CD4-positive, alpha-beta T cell treated with Interleukin-2 at 100 ng/mL for 4 hours (primary cell): ENCODE measurements at places on chromosomes 6 and 20.

- DNase-seq: no peak
Observed at GRCh38 chr20:25421102-25421501, 13.6 kb downstream of the GINS1 start.

GRCh38 chr20:10602221-10602871, 71.5 kb downstream of the JAG1 start:
- no peak for DNase-seq

GRCh38 chr20:1345030-1345755, 16.3 kb upstream of the SDCBP2 start:
- no peak for DNase-seq

GRCh38 chr6:129786548-129786947, 74.6 kb downstream of the TMEM244 start:
- DNase-seq: no peak

- no peak for DNase-seq
Observed at GRCh38 chr6:14401246-14401645, 283.7 kb downstream of the CD83 start.

DNA sequence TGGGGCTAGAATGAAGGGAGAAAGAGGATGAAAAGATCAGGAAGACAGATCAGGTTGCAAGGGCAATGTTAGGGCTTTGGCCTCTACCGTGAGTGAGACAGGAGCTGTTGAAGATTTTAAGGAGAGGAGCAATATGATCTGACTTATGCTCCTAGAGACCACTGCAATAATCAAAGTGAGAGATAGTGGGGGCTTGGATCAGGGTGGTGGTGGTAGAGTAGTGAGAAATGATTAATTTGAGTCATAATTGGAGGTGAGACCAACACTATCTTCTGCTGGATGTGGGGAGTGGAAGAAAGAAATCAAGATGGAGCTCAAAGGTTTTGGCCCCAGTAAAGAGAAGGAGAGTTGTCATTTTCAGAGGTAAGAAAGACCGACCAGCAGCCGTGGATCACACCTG, 140.7 kb upstream of the TMEM170B start:
- DNase-seq: no peak

- DNase-seq: no peak
Observed at GRCh38 chr6:157861184-157861583, 38.1 kb downstream of the SNX9 start.

- no peak for DNase-seq
Observed at GRCh38 chr20:46023999-46024398, 5.0 kb upstream of the SLC12A5 start.

- no peak for DNase-seq
Observed at GRCh38 chr20:1912053-1912452, 16.8 kb downstream of the SIRPA start.

DNA sequence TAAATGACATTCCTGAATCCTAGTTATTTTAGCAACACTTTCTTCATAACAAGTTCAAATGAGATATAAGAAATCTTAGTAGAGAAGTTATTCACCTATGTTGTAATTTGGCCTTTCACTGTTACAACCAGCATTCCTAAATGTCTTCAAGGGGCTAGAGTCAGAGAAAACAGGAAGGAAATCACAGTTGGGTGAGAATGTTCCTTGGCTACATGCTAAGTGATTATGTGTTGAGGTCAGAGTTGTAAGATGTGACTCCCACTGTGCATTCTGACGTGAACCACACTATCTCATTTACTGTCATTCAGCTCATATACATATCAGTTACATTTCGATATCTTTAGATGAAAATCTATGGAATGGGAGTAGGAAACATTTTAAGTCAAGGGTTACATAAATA, 51.0 kb upstream of the MLIP start:
- DNase-seq: no peak

GRCh38 chr20:49612127-49612738, 44.3 kb upstream of the PTGIS start:
- DNase-seq: no peak

DNA sequence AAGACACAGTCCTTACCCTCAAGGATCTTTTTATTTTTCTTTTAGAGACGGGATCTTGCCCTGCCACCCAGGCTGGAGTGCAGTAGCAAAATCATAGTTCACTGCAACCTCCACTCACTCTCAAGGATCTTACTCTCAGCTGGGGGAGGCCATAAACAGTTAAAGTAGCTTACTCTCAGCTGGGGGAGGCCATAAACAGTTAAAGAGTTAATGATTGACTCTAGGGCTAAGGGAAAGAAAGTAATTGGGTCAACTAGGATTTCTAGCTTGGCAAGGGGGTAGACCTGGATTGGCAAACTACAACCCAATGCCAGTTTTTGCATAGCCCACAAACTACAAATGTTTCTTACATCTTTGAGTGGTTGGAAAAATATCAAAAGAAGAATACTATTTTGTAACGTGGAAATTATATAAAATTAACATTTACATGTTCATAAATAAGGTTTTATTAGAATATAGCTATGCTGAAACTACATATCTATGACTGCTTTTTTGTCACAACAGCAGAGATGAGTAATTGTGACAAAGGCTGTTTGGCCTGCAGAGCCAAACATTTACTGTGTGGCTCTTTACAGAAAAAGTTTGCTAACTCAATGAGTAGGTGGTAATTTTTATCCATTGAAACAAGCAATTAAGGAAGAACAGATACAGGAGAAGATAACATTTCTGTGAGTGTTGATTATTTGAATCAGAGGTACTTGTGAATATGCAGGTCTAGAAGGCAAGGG, 46.4 kb downstream of the PTPRA start:
- DNase-seq: no peak

DNA sequence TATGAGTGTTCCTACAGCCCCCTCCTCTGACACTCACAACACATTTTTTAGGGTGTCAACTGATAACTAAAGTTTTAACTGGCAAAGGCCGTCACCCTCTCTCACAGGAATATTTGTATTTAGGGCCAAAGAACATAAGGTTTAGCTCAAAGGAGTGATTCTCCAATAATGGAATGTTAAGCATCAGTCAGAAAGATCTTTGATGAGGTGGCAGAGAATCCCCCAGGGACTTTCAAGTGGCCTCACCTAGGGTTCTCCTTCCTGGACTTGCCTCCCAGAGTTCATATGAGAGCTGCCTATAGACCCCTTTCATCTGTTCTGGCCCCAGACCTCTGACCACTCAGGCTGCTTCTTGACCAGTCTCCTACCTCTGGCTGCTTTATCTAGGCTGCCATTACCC, 7.4 kb upstream of the SCUBE3 start:
- no peak for DNase-seq

- no peak for DNase-seq
Observed at GRCh38 chr6:110520209-110520965, 44.0 kb upstream of the SLC22A16 start.

DNA sequence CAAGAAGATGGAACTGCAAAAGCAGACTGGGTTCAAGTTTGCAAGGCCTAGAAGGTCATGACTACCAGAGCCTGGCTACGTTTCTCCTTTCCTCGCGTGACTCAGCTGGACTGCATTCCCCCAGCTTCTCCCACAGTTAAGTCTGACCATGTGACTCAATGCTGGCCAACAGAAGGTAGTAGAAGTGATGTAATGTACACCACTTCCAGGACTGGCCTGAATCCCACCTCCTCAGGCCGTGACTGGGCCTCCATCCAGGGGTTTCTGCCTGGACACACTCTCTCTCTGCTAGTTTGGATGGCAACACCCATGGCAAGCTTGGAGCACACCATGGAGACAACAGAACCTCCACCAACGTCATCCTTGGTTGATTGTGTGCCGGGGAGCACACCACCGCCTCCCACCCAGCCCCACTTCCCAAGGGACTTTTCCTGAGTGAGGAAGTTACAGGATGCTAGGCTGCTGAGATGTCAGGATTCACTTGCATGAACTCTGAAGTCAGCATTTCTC, 112.0 kb upstream of the CDYL start:
- no peak for DNase-seq

DNA sequence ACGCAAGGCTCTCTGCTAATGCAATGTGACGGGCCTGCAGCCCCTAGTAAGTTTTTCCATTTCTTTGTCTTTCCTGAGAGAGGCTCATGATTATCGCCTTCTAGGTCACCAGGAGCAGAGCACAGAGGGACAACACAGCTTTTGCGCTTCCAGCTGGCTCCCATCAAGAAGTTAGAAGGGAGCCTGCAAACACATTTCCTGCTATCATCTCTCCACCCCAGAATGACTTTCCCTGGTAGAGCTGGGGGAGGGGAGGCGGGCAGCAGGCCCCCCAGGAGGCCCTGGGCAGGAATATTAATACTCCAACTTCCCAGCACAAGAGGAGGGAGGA, 35.7 kb upstream of the CCDC167 start:
- DNase-seq: no peak

- DNase-seq: peak; percentile 61
Observed at GRCh38 chr6:14075095-14075503, 42.5 kb upstream of the CD83 start.

DNA sequence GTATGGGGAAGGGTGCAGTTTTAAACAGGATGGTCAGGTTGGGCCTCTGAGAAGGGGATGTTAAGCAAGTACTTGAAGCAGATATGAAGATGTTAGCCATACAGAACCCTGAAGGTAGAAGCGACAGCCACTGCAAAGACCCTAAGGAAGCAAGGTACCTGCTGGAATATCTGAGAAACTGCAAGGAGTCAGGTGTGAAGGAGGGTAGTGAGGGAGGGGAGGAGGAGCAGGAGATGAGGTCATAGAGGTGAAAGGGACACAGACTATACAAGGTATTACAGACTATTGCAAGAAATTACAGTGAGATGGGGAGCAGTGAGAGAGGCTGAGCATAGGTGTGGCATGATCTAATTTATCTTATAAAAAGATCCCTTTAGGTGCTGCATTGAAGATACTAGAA, 22.2 kb upstream of the DEFB112 start:
- no peak for DNase-seq

- DNase-seq: no peak
Observed at GRCh38 chr6:42113936-42114636, 28.3 kb downstream of the C6orf132 start.

- DNase-seq: no peak
Observed at GRCh38 chr6:135256866-135257265, 75.8 kb downstream of the MYB start.

DNA sequence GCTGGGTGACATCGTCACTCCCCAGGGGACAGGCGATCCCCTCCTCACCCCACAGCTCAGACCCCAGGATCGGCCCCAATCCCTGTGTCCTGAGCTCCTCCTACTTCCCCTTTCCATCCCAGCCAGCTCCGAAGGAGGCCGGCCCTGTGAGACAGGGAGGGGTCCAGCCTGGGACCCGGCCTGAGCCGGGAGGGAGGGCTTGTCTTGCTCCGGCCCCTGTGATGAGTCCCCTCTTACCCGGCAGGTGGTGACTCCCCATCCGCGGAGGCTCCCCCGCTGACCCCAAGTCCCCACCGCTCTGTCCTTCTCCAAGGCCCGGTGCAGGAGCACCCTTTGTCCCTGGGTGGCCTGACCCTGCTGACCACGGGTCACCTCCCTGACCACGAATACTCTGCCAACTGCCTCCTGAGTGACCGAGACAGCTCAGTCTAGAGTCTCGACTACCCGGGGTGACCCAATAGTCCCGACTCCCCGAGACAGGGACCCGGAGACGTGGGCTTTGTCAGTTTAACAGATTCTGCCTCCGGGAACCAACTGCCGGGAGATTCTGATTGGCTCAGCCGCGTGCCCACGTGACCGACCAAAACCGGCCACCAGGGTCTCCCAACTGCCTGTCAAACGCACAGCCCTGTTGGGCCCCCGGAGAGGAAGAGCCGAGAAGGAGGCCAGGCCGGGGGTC, 187.4 kb upstream of the PROKR2 start:
- DNase-seq: no peak

DNA sequence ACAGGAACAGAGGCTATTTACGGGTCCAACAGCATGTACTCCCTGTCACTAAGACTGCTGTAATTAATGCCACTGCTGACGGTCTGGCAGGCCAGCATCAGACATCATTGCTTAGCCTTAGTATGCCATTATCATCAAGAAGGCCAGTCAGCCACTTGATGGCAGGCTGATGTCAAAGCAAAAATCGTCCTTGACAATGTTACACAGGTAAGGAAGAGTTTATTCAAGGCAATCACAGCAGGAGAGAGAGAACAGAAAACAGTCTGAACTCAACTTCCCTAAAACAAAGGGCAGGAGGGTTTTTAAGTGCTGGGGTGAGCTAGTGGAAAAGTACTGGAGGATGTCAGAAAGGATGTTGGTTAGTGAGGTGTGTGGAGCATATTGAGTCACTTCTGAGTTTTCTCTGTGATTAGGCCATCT, 25.1 kb downstream of the FKBP1C start:
- DNase-seq: no peak

DNA sequence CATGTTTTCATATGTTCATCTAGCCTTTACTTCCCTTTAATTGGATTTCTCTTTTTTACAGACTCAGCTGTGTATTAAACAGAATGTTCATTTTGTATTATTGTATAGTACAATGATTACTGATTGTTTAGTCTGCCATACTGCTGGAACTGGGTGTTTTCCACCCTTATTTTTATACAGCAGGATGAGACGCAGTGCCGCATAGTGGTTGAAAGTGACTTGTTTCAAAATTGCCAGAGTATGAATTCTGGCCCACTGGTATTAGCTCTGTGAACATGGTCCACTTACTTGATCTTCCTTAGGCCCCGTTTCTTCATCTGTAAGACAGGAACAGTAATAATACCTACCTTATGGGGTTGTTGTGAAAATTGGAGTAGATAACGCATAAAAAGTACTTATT, 22.1 kb downstream of the AFDN start:
- DNase-seq: no peak

DNA sequence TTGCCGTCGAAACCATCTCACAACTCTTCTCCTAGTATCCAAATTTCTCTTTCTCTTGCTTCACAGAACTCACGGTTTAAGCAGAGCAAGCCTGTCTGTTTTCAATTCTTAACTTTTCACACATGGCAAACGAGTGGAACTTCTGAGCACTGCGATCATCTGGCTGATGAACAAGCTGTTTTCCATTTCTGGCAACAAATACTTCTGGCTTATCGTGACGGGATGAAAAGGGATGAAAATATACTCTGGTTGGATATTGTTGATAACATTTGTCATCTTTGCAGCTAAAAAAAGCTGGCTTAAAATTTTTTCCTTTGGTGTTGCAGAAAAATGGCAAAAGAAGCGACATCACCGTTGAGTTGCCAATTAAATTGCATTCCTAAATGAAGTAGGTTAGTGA, 515.2 kb upstream of the JARID2 start:
- DNase-seq: no peak

DNA sequence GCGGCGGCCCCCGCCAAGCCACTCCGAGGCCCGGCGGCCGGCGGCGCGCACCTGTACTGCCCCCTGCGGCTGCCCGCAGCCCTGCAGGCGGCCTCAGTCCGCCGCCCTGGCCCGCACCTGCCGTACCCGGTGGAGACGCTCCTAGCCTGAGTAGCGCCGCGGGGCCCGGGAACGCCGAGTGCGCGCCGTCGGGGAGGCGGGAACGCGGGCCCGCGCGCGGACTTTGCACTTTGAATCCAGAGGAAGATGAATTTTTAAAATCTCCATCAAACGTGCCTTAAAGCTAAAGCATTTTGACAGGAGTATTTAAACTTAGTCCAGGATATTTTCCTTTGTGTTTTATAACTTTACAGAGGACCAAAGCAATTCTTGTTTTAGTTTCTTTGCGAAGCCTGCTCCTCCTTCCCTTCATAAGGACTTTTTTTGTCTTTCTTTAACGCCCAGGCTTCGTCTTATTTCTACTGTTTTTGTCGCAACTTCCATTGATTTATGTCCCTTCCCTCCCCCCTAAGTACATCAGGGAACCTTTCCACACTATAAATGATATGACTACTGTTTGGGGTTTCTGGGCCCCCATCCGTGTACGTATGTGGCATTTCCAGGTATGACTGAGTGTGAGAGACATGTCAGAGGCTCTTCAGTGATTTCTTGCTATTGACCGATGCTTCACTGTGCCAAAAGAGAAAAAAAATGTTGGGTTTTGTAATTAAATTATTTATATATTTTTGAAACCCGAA, 2.0 kb downstream of the FOXQ1 start:
- no peak for DNase-seq

GRCh38 chr6:160781298-160781697, 79.3 kb downstream of the PLG start:
- no peak for DNase-seq
